SW 1271 (cell line): ENCODE measurements at places on chromosomes 16 and 17.

DNA sequence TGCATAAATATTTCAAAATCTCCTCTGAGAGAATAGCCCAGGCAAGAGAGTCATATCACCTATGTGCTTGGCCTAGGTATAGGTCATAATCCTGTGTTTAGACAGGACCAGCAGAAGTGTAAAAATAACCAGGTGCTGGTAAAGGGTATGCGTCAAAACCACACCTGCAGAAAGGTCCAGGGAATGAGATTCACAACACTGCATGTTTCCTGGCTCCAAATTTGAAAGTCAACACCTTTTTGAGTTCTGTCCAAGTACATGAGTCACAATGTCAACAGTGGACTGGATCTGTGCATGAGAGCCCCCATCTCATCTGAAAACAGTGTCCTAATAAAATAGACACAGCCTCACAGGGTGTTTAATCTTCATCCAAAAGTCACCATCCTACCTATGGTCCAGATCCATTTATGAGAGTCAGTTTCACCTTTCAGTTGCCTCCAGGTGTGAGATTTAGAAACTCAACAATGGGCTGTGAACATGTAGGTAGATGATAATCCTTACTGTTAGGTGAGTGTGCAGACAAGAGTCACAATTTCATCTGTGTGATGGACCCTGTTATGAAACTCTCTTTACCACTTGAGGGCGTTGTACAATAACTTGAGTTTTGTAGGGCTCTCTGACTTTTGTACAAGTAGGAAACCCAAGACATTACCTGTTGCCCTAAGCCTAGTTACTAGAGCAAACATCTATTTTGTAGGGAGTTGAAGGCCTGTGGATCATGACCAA, 2100.7 kb downstream of the TP53TG3F start:
- DNase-seq, result no peak

- DNase-seq, result no peak
These were observed 195.1 kb downstream of the CCDC182 start for GRCh38 chr17:57550016-57550415.

- no peak for DNase-seq
These were observed 75.5 kb downstream of the BMERB1 start for GRCh38 chr16:15509593-15510535.

DNA sequence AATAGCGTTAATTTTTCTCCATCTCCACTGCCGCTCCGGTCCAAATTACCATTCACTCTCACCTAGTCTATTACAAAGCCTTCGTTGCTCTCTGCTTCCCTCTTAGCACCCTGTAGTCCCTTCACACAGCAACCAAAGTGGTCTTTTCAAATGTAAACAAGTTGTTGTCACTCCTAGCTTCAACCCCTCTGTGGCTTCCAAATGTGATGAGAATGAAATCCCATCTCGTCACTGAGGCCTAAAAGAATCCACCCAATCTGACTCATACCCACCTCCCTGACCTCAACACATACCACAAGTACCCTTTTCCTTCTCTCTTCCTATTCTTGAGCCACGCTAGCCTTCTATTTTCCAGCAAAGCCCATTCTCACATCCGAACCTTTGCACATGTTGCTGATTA, 2.2 kb upstream of the PELP1 start:
- no peak for DNase-seq

- no peak for DNase-seq
These were observed 997 bp upstream of the CDH11 start for GRCh38 chr16:65122724-65123395.

- DNase-seq, result no peak
These were observed 3.0 kb downstream of the CDRT4 start for GRCh38 chr17:15464231-15464985.

DNA sequence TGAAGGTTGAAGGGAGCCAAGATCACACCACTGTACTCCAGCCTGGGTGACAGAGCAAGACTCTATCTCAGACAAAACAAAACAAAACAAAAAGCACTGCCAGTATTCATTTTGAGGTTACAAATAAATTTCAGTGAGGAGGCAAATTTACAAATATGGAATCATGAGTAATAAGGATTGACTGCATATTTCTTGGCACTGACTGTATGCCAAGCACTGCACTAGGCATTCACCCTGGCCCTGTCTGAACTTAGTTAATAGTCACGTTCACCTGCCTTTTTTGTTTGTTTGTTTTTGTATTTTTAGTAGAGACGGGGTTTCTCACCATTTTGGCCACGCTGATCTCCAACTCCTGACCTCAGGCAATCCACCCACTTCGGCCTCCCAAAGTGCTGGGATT, 5.1 kb downstream of the LDAF1 start:
- no peak for DNase-seq

- no peak for DNase-seq
These were observed 808.8 kb upstream of the EEF2KMT start for GRCh38 chr16:5906351-5906750.

DNA sequence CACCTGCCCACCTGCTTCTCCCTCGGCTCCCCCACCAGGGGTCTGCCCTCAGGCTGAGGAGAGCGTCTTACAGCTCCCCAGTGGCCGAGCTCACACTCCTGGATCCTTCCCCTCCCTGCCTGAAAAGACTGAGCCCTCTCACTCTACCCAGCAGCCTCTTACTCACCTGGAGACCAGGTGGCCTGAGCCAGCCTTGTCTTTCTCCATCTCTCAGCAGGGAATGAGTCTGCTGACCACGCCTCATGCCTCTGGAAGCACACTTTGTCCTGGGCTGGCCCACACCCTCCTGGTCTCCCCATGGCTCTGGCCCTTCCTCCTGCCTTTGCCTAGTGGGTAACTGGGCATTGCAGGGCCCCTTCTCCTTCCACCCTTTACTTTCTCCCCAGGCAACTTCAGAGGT, 177.2 kb downstream of the ENGASE start:
- DNase-seq, result no peak

DNA sequence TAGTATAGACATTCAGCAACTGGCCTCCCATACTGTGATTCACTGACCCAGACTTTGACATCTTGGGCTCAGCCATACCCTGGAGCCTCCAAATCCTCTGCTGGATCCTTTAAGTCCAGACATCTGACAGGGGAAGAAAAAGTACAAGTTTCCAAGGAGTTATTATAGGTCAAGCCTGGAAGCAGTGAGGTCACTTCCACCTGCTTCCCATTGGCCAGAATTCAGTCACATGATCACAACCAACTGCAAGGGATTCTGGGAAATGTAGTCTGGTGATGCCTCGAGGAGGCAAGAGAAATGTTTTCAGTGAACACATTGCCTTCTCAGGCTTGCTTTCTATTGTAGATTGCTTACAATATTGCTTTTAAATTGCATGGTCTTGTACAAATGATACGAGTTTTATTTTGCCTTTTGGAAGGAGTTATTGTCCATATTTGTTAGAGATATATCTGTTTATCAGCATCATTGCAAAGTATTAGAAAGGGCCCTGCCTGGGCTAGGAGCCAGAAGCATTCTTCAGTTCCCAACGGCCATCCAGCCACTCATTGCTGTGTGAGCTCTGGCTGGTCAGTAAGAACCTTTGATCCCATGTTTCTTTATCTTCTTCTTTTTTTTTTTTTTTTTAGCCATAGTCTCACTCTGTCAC, 696.9 kb downstream of the WWOX start:
- DNase-seq, result peak; percentile 24

DNA sequence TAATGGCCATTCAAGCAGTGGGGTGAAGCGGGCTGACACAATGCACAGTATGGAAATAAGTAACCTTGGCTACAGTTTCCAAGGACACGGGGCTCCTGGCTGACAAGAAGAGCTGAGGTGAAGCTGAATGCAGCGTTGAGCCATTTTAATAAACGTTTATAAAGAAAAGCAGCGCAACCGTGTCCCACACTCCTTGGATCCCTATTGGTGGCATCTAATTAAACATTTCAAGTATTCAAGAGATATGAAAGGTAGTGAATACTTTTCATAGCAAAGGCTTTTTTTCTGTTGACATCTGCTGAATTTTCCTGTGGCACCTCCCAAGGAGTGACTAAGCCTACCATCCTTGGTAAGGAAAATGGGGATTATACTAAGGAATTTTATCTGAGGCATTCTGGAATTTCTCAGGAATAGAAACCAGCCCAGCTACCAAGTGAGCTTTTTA, 26.5 kb downstream of the DUSP14 start:
- no peak for DNase-seq

DNA sequence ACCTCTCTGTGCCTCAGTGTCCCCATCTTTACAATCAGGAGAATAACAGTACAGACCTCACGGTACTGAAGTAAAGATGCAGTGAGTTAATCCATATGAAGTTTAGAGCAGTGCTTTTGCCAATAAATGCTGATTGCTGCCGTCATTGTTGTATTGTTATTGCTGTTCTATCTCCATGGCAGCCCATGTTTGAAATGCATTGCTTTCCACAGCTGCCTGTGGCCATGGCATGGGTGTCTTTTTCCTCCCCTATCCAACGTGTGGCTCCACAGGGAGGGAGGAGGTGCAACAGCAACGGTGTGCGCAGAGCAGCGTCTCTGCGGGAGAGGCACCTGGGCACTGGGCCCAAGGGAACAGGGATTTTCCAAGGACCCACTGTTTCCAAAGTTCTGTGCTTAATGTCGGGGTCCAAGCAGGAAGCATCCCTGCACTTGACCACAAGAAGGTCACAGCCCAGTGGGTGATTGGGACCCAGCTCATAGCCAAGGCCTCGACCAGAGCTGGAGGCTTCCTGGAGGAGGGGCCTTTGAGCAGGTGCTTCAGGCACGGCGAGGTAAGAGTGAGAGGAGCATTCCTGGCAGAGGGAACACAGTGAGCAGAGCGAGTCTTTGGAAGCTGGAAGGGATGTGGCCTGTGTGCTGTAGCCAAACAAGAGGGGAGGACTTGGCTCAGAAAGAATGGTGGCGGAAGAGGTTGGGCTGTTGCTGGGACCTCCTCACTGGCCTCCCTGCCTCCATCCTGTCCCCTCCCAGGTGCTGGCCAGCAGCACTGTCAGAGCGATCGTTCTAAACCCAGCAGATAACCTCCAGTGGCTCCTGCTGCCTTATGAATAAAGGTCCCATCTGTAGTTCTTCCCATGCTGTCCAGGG, 3.9 kb downstream of the RAI1 start:
- DNase-seq, result no peak

GRCh38 chr16:200388-200787, 20.1 kb downstream of the HBQ1 start:
- no peak for DNase-seq

GRCh38 chr16:87702325-87702811, 63.4 kb downstream of the KLHDC4 start:
- no peak for DNase-seq

GRCh38 chr17:57259306-57259705, 3.0 kb downstream of the MSI2 start:
- DNase-seq, result no peak

GRCh38 chr16:83027973-83028372, 401.2 kb downstream of the CDH13 start:
- no peak for DNase-seq

GRCh38 chr16:12507366-12507765, 296.3 kb downstream of the CPPED1 start:
- DNase-seq, result no peak

- DNase-seq, result no peak
These were observed 64.2 kb upstream of the CACNG3 start for GRCh38 chr16:24191876-24192402.

DNA sequence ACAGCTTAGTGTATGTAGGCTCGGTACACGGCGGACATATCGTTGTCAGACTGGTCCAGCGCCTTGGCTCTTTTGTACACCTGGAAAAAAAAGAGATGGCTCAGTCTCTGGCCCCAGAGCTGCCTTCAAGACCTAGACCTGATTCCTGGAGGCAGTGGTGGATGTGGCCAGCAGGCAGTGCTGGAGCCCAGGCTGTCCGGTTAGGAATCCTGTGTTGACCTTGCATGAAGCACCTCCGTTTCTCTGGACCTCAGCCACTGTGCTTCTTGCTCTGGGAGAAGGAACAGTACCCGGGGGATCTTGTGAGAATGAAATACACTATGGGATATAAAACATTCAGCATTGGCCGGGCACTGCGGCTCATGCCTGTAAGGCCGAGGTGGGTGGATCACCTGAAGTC, 2.8 kb upstream of the ROGDI start:
- no peak for DNase-seq
